Cerebellar nuclear complex (tissue), 1 donor: ENCODE measurements at places on chromosomes 1 and 21.

DNA sequence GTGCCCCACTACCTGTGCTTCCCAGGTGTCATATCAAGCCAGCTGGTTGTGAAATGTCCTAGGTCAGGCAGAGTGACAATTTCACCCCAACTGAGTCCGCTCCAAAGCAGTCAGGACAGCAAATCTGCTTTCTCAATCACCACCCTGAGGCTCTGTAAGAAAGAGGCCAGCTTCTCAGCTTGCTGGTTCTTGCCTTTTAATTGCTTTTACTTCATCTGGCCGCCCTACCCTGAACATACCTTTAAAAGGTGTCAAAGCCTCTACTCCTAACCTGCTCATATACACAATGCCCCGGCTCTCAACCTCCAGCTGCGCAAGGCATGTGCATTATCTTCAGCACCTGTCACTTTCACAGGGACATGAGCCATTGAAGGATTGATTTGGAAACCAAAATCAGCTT is 581.6 kb downstream of the NPHP4 start:
- DNase-seq: no peak

GRCh38 chr1:243642936-243643335 is 207.1 kb downstream of the AKT3 start:
- no peak for DNase-seq

- no peak for DNase-seq
Observed at GRCh38 chr1:111895469-111895868, 94.0 kb downstream of the KCND3 start.

- DNase-seq: no peak
Observed at GRCh38 chr1:45258059-45258650, 51.8 kb upstream of the ZSWIM5 start.

DNA sequence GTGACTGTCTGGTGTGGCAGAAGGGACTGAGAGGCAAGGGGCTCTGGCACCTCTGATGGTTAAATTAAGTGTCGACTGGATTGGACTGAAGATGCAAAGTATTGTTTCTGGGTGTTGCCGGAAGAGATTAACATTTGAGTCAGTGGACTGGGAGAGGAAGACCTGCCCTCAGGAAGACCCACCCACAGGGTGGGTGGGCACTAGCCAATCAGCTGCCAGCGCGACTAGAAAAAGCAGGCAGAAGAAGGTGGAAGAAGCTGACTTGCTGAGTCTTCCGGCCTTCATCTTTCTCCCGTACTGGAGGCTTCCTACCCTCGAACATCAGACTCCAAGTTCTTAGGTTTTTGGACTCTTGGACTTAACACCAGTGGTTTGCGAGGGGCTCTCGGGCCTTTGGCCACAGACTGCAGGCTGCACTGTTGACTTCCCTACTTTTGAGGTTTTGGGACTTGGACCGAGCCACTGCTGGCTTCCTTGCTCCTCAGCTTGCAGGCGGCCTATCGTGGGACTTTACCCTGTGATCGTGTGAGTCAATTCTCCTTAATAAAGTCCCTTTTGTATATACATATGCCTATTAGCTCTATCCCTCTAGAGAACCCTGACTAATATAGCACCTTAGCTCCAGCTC is 79.6 kb downstream of the KAZN start:
- no peak for DNase-seq

DNA sequence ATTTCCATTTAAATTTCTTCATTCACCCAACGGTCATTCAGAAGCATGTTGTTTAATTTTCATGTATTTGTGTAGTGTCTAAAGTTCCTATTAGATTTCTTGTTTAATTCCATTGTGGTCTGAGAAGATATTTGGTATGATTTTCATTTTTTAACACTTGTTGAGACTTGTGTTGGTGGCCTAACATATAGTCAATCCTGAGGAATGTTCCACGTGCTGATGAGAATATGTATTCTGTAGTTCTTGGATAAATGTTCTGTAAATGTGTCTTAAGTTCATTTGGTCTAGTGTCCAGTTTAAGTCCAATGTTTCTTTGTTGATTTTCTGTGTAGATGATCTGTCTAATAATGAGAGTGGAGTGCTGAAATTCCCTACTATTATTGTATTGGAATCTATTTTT is 22.7 kb upstream of the LCE5A start:
- no peak for DNase-seq

DNA sequence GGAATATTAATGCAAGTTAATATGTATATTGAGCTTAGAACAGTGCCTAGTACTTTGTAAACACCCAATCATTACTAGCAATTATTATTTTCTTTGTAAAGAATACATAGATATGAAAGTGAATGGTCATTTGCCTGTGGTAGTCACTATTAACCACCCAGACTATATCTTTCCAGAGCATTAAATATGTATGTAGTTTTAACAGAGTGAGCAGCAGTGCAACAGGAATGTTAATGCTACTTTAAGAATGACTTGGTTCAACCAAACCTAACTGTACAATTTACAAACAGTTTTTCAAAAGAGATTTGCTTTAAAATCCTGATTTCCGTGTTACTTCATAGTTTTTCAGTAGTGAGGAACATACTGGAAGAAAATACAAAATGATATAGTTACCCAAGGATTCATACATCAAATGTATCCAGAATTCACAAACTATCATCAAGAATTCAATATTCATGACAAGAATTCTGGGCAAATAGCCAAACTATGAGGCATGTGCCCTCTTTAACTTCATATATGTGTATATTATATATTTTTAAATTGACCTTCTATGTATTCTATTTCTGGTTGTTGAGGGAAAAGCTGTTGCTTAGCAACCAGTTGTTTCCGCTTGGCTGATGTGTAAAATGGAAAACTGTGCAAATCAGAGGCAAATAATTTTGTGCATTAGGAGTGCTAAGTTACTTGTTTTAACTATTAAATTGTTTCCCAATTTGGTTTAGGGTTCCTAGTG is 34.9 kb upstream of the IVNS1ABP start:
- no peak for DNase-seq

DNA sequence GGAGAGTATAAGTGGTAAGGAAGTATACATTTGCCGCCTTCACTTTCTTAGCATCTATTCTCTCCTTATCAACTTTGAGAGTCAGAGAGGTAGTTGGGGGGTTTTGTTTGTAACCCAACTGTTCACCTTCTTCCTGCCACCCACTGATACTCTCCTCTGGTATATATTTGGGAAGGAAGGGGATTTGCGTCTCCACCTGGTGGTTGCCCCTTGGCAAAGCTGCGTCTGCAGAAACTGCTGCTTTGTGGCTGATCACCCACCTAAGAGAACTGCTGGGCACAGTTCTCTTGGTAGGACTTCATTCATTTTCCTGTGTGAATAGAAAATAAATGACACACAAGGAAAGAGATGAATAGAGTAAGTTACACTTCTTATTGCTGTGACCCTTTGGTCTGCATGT is 87.0 kb downstream of the SYT14 start:
- DNase-seq: no peak

GRCh38 chr1:193104502-193104906 is 710 bp downstream of the GLRX2 start:
- DNase-seq: no peak

DNA sequence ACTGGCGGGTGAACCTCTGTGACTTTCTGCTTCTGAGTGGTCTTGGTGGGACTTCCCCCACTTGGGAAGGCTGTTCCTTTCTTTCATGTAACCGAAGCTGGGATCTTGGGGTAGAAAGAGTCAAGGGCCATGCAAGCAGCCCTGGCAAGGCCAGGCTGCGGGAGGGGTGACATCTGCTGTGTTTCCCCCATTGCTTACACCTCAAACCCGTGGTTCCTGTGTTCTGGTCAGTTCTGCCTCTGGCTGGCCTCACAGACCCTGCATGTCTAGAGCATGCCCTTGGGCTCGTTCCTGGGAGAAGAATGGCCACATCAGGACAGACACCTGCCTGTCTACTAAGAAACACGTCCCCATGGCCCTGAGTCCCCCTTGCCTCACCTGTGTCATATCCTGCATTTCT is 207.7 kb downstream of the DYRK1A start:
- DNase-seq: no peak

GRCh38 chr1:6962996-6963911 is 178.0 kb downstream of the CAMTA1 start:
- no peak for DNase-seq

DNA sequence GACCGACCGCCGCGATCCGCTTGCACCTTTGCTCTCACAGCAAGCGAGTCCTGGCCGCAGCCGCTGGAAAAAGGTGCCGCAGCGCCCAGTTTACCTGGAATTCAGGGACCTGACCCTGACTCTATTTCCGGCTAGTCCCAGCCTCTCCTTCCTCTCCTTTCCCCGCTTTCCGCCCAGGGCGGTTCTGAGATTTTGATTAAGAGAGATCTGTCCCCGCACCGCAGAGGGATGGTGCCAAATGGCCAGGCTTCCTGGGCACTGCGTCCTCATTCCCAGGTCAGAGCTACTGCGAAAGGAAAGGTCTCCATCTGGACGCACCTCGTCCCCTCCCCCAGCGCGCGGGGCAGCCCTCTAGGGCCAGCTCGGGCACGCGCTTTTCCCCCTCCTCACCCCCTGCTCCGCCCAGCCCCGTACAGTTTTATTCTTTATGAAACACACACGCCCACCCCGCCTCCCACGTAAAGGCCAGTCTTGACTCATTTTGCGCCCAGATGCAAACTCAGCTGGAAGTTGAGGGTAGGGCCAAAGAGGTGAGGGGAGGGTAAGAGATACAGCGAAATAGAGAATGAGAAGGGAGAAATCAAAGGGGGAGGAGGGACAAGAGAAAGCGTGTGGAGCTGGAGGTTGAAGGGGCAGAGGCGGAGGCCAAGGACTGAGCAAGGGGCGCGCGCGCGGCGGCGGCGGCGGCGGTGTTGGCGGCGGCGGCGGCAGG is 411.8 kb upstream of the ESRRG start:
- no peak for DNase-seq
